ENCODE measurements at places on chromosomes 4 and X.

DNA sequence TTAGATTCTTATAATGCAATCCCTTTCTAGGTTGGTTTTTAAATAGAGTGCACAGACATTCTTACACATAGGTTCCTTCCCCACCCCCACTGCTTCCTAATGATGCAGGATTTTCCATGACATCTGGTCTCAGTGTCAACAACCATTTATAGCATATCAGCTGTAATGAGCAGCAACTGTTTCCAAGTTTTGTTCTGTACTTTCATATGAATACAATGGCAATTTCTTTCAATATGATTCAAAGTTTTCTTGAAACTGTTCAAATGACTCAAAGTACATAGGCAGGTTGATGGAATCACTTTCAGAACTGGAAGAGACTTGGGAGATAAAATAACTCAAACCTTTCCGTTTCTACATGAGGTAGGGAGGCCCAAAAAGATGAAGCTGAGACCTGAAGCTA lies 220.7 kb downstream of the CAMK2D start:
- no peak for DNase-seq

DNA sequence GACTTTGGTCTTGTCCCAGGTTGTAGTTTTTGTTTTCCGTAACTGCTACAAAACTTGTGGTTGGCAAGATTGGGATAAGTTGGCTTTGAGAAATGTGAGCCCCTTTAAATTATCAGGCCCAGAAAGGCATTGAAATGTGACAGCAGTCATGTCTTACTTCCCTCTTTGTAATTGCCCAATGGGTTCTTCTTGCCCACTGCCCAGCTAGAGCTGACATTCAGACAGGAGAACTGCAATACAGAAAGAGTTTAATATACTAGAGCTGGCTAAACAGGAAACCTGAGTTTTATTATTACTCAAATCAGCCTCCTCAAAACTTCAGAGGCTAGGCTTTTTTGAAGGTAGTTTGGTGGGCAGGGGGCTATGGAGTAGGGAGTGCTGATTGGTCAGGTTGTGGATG lies 288.3 kb downstream of the ZNF674 start:
- DNase-seq: no peak

GRCh38 chr4:130825284-130825683 lies 1729.3 kb downstream of the C4orf33 start:
- DNase-seq: no peak

GRCh38 chr4:1220566-1220965 lies 28.4 kb downstream of the CTBP1 start:
- DNase-seq: no peak

DNA sequence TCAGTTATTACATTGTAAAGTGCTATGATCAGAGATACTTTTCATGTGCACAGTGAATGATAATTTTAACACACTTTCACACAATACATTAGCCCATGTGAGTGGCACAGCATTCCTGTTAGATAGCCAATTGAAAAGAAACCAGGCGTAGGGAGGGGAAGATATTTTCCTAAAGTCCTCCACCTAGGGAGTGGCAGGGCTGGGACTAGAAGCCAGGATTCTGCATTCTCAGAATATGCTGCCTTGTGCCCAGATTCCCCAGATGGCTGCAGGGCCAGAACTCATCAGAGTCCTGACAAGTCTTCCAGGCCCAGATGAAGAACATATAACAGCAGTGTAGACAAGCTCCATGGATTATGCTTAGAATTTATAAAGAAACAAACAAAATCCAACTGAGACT lies 350.2 kb downstream of the AFF2 start:
- DNase-seq: no peak

- DNase-seq: no peak
These were observed 243.2 kb upstream of the NOCT start for GRCh38 chr4:138772366-138772765.

Measured in suprapubic skin (tissue), 4 donors.